NCI-H187 treated with DMSO at 0.1 percent for 48 hours (cell line): ENCODE measurements at places on chromosomes 7 and 10.

DNA sequence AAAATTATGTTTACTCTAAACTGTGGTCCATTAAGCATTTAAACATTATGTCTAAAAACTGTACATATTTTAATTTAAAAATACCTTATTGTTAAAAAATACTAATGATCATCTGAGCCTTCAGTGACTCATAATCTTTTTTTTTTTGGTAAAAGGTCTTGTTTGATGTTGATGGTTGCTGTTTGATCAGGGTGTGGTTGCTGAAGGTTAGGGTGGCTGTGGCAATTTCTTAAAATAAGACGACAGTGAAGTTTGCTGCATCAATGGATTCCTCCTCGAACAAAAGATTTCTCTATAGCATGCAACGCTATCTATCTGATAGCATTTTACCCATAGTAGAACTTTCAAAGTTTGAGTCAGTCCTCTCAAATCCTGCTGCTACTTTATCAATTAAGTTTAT lies 180.0 kb upstream of the AHR start:
- DNase-seq = no peak

- no peak for DNase-seq
These were observed 7.2 kb downstream of the ITIH5 start for GRCh38 chr10:7659560-7659959.

DNA sequence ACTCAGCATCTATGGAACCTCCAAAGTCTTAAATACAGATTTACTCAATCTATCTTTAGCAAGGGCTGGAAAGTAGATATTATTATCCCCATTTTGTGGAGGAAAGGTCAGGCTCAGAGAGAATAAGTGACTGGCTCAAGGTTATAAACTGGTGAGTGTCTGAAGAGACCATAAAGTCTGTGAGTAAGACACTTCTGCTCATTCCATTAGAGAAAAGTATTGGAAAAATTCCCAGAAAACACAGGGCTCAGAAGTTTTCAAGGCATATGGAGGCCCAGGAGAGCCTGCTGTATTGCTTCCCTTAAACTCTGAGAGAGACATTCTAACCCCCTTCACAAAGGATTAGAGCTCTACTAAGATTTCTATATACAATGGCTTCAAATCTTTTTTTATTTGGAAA lies 134.8 kb downstream of the PCDH15 start:
- no peak for DNase-seq

GRCh38 chr7:84196084-84196503 lies 1.5 kb upstream of the SEMA3A start:
- DNase-seq = no peak

DNA sequence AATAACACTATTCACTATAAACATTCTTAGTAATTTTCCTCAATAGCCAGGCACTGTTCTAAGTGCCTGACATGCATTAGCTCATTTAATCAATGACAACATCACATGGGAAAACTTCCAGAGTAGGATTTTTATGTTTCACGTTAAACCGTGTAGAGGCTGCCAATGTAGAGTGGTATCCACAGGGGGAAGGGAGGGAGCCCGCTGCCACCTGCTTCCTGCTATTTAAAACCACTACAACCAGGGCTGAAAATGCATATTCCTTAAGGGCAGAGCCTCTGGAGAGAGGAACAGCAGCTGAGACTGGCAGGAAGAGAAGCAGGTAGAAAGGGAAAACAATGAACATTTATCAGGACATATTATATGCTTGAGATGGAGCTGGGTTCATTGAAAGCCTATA lies 684.3 kb upstream of the AUTS2 start:
- peak; percentile 35 for DNase-seq

GRCh38 chr7:133230591-133231194 lies 22.2 kb upstream of the EXOC4 start:
- DNase-seq = peak; percentile 39

DNA sequence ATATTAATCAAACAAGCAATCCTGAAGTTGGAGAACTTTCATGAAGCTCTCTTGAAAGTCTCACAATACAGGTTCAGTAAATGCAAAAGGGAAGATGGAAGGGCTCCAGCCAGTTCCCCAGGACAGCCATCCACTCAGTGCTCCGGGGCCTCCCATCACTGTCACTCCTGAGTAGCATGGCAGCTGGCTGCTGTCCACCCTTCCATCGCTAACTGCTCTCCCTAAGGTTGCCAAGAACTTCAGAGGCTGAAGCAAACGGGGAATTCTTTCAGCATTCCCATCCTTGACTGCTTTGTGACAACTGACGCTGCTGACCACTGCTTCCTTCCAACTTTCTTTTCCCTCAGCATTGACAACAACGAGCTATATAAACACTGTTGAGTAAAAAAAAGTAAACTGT lies 69.1 kb downstream of the VPS41 start:
- DNase-seq = no peak

DNA sequence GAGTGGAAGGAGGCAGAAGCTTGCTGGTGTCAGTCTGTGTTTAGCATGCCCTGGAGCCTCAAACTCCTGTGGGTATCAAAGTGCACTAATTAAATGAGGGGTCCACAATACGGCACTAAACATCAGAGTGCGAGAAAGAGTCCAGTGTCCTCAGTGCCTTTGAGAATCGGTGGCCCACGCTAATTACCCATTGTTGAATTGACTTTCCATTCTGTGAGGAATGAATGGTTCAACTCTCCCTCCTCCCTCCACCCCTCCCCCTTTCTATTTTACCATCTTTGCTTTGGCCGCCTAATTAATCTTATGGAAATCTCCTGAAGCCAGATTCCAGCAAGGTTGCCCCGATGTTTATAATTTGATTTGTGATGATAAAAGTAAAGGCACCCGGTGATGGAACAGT lies 217.8 kb downstream of the TFEC start:
- DNase-seq = no peak

GRCh38 chr10:100615241-100615640 lies 79.5 kb downstream of the HIF1AN start:
- no peak for DNase-seq

GRCh38 chr7:97064972-97065587 lies 40.4 kb upstream of the DLX5 start:
- peak; percentile 11 for DNase-seq

- DNase-seq = no peak
These were observed 145.7 kb downstream of the PRPF18 start for GRCh38 chr10:13732465-13732881.

- no peak for DNase-seq
These were observed 90.7 kb downstream of the SRPK2 start for GRCh38 chr7:105297985-105298384.

GRCh38 chr10:122189185-122189584 lies 81.9 kb upstream of the BTBD16 start:
- DNase-seq = no peak

GRCh38 chr7:101226721-101227120 lies 8.8 kb downstream of the ZNHIT1 start:
- DNase-seq = no peak

DNA sequence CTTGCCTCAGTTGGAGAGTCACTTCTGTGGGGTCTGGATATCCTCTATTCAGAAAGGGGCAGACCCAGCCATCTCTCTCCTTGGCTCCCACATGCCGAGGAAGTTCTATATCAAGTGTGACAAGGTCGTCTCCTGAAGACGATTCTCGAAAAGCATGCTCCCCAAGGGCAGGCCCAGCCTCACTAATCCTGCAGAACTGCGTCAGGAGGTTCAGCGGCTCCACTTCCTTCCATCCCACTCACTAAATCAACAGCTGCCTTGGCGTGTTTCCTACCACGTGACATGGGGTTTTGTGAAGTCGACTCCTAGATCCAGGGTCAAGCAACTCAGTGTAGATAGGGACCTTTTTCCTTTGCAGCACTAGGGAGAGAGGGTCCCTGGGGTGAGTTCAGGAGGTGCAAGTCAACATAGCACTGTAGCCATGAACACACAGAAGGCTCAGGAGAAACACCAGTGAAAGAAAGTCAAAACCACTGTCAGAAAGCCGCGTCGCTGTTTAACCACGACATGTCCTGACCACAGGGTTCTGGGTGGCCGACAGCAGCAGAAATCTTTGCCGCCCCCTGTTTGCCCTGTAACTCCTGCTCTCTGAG lies 156.4 kb downstream of the PRPF18 start:
- DNase-seq = no peak

DNA sequence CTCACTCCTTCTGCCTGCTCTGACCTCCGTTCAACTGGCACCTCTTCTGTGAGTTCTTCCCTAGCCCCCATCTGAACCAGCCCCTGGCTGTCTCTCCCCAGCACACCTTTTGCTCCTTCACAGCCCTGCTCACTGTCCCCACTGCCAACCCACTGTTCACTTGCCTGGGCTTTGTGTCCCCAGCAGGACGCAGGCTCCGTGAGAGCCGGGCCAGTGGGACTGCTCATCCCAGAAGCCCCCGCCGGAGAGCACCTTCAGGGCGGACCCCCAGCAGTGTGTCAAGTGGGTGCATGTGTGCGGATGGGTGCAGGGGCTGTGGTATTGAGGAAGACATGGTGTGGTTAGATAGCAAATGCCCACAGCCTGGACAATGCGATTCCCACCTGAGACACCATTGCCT lies 148.4 kb upstream of the RNF32 start:
- no peak for DNase-seq

DNA sequence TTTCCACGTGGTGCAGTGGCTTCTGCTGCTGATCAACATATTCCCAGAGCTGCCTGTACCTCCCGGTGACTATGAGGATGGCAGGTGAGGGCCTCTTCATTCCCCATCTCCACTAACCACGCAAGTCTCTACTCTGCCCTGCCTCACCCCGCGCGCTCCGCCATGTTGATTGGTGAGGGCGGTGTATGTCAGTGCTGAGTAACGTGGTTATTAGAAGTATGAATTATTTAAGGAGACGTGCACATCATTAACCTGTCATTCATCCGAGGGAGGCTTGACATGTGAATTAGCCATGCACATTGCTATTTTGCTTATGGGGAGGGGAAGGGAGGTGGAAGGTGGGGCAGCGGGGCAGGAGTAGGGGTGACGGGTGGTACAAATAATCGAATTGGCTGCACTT lies 138.6 kb downstream of the SORCS3 start:
- no peak for DNase-seq
